Peyer's patch (tissue), 4 donors: ENCODE measurements at places on chromosomes 2 and 18.

DNA sequence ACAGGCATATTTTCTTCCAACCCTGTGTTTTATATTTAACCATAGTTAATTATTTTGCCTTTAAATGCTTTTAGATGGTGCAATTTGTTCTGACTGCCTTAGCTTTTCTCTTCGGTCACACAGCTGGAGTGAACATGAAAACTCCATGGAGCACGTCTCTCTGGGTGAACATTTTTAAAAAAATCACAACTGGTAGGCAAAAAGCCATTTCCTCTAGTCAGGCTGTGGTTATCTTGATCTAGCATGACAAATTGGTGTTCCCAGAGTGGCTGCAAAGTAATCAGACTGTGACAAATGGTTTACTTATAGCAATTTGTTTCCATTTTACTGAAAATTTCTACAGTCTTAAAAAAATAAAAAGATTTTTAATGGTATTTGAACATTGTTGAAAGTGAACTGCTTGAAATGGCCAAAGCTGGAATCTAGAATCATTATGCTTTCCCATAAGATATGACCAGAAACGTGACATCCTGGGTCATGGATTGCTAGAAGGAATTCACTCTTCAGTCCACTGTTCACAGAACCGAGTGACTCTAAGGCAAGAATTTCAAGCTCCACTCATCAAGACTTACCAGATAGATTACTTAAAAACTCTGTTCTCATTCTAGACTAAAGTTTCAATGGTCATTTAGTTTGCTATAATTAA lies 703.6 kb downstream of the CPS1 start:
- H3K27ac ChIP-seq, result no peak overlapping the region
- H3K4me3 ChIP-seq, result no peak overlapping the region
- no peaks in the 10 kb centered on the region for H3K36me3 ChIP-seq

DNA sequence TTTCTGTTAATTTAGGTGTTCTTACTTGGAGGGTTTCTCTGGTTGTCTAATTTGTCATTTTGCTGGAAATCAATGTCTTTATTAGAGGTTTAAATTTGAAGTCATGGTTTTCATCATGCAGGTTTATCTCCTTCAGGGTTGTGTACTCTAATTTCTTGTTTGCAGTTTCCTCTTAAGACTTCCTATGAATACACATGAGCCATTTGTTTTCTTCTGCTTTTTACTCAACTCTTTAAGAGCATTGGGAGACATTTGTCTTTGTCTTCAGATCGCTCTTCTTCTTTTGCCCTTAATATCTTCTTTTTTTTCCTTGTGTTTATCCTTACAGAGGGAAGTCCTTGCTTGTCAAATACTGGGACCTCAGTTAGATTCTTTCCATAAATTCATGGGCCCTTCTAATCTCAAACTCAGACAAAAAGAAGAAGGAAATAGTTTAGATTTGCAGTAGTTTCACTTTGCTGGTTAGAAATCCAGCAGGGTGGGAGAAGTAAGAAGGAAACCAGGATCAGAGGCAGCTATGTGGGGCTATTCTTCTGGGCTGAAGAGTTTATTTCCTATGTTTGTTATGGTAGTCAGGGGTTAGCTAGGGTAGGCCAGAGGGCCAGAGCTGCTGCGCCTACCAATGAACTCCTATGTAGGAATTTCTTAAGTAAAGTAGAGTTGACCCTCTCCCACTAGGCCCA lies 176.6 kb downstream of the DYSF start:
- H3K27ac ChIP-seq, result peak overlapping the region; percentile 7
- no peak overlapping the region for H3K4me3 ChIP-seq
- no peak for DNase-seq
- no peaks in the 10 kb centered on the region for H3K27me3 ChIP-seq
- H3K36me3 ChIP-seq, result no peaks in the 10 kb centered on the region

DNA sequence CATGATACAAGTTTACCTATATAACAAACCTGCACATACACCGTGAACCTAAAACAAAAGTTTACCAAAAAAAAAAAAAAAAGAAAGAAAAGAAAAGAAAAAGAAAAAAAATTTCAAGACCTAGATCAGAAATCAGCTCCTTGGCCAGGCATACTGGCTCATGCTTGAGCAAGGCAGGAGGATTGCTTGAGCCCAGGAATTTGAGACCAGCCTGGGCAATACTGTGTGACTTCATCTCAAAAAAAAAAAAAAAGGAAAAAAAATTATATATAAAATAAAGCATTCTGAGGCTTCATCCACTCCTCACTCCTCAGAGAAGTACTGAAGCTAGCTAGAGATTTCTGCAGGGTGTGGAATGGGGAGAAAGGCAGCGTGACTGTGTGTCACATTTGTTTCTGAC lies 11.8 kb upstream of the PROC start:
- no peak for DNase-seq
- no peaks in the 10 kb centered on the region for H3K27me3 ChIP-seq
- H3K36me3 ChIP-seq, result no peaks in the 10 kb centered on the region
- H3K4me1 ChIP-seq, result peaks cover 11% of the 10 kb centered on the region
- H3K27ac ChIP-seq, result no peak overlapping the region

DNA sequence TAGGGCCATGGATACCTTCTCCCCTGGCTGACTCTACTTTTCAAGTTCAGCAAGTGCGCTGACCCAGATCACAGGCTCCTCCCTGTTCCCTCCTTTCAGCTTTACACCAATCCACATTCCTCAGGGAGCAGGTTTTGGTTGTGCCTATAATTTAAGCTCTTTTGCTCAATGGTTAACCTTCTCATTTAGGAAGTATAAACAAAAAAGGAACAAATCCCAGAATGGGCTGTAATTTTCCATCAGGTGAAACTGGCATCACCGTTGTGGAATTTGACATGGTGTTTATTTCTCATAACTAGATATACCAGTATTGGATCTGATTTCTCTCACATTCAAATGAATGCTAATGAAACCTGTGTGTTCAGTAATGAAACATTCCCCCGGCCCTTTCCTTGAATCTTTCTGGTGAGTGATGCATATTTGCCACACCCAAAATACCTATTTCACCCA lies 13.6 kb downstream of the STRN start:
- no peaks in the 10 kb centered on the region for H3K27me3 ChIP-seq
- no peak overlapping the region for H3K4me3 ChIP-seq
- H3K36me3 ChIP-seq, result no peaks in the 10 kb centered on the region
- H3K27ac ChIP-seq, result no peak overlapping the region
- H3K4me1 ChIP-seq, result no peaks in the 10 kb centered on the region
- no peak for DNase-seq

DNA sequence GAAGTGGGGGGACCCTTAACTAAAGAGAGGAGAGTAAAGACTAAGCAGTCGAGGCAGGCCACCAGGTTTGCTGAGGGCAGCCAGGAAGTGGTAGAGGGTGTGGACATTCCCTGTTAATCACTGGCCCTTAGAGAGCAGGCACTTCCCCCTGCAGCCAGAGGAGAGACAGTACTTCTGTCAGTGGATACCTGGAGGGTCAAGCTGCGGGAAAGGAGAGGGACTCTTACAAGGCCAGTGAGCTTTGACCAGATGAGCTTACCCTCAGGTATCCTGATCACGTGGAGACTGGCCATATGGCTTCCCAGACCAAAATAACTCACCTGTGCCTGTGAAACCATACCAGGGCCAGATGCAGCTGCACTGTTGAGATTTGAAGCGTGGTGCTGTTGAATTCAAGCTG lies 28.6 kb downstream of the ITGA6 start:
- peaks cover 8% of the 10 kb centered on the region for H3K4me1 ChIP-seq
- peak; percentile 64 for DNase-seq
- peak overlapping the region; percentile 46 for H3K27ac ChIP-seq

- H3K4me1 ChIP-seq, result no peaks in the 10 kb centered on the region
- no peaks in the 10 kb centered on the region for H3K27me3 ChIP-seq
- H3K36me3 ChIP-seq, result no peaks in the 10 kb centered on the region
- H3K4me3 ChIP-seq, result no peak overlapping the region
- H3K27ac ChIP-seq, result no peak overlapping the region
- DNase-seq, result no peak
Measured at GRCh38 chr2:233928594-233929351, 11.6 kb downstream of the TRPM8 start.
